ENCODE measurements at places on chromosomes 12 and 14.

DNA sequence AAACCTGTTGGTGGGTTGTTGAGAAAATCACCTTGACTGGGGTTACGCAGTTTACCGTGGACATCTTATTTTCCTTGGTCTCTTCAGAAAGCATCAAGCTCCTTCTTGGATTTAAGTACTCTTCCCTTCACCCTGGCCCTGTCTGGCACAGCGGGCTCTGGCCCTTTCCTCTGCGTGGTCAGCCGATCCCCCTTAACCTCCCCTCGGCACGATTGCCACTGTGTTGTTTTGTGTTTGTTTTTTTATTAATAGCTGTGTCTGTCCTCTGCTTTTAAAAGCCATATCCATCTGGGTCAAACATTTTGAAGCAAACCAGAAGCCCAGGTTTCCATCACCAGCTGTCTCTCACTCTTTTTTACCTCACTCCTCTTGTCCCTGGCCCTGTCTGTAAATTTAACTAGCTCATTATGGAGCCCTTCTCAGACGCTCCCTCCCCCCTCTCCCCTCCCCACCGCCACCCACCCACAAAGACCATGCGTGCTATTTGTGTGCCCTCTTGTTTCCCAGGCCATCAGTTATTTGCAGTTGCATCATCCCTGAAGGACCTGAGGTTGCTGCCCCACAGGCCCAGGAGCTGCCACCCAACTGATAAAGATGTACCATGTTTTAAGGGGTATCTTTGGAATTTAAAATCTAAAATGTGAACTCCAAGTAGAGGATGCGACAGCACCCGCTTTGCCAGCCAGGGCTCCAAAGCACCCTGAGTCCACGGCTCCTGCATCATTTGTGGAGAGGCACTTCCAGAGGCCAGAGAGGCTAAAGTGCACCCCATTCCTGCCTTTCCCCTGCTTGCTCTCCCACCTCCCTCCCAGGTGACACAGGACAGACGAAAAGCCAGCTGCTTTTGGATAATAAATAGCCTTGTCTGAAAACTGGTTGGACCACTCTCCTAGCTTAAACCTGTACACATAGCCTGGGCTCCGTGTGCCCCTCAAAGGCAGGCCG is 3.9 kb downstream of the BCL11B start:
- DNase-seq, result no peak

GRCh38 chr12:51386351-51386750 is 4.9 kb downstream of the GALNT6 start:
- no peak for DNase-seq

DNA sequence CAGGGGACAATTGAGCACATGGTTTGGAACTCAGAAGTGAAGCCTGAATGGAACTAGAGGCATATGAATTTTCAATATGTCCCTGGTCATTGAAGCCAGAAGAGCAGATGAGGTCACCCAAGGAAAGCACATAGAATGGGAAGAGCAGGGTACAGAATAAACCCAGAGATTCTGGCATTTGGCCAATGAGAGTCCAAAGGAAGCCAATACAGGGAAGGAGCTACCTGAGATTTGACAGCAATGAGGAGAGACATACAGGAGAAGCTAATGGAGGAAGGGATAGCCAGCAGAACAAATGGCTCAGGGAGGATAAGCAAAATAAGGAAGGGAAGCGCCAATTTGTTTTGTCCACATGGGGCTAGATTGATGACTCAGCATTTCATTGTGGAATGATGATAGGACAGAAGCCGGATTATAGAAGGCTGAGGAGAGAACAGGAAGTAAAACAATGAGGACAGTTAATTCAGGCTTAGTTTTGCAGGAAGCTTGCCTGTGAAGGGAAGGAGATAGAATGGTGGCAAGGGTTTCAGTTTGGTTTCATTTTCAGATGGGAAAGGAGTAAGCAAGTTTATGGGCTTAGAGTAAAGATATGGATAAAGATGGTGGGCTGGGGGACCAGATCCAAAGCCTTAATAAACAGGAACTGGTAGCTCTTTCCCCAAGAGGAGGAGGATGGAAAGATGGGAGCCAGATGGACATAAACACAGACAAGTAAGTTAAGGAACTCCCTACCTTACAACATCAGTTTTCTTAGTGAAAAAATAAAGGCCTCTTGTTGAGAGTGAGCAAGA is 3.2 kb upstream of the SPTSSA start:
- DNase-seq, result no peak

DNA sequence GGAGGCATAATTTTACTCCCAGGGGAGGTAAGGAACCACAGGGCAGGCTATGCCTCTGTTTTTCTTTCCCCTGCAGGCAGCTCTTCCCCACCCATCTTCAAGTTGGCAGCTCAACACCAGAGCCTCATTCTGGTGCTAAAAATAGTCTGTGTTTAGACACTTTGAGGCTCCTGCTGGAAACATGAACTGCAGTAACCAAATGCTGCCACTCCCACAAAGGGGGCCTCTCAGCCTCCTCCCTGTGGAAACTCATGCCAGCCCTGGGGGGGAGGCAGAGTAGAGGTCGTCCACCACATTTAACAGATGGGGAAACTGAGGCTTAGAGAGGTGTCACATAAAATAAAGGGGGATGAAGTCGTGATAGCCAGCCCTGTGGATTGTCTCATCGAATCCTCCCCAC is 61.4 kb downstream of the WSCD2 start:
- DNase-seq, result peak; percentile 59

GRCh38 chr12:46783871-46784270 is 41.9 kb downstream of the SLC38A4 start:
- DNase-seq, result no peak

GRCh38 chr12:55699471-55700055 is 8.1 kb downstream of the ITGA7 start:
- DNase-seq, result peak; percentile 57

DNA sequence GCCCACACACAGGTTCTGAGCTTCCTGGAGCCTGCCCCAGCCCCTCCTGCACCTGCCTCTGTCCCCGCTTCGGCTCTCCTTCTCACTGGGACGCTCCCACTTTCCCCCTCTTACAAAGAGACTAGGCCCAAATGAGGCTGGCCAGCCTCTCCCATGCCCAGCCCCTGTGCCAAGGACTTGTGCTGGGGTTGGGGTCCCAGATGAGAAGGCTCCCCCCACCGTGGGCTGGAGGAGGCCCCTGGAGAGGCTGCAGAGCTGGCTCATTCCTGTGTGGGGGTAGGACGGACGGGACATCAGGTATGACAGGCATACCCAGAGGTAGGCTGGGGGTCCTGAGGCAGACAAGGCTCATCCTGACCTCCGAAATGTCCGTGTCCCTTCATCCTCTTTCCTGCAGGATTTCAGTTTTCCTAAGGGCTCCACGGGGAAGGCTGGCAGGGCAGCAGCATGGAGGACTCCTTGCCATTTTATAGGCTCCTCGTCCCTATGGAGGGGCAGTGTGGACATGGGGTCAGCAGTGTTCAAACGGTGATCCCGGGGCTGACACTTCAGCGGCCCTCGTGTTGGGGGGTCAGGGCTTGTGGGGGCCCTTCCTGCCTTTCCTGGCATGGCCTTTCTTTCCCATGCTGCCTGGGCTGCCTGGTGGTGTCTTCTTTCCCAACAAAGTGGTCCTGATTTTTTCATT is 49.1 kb upstream of the MEG3 start:
- peak; percentile 77 for DNase-seq

DNA sequence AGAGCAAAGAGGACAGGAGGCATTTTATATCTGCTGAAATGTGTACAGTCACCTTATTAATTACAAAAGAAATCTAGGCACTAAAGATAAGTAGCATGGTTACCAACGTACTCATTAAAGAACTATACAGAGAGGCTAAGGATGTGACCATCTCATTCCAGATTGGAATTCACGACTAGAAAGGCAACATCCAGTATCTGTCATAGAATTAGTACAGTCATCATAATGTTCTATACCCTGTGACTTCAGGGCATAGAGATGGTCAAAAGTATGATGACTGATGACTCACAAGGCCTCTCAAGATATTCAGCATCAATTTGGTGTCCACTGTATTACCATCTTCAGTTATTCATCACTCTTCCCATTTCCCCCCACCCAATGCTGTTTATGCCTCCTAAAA is 144.0 kb upstream of the PLEKHG7 start:
- DNase-seq, result no peak

- no peak for DNase-seq
Observed at GRCh38 chr12:112303004-112303403, 79.2 kb downstream of the HECTD4 start.

- no peak for DNase-seq
Observed at GRCh38 chr12:546920-547845, 87.4 kb downstream of the B4GALNT3 start.

DNA sequence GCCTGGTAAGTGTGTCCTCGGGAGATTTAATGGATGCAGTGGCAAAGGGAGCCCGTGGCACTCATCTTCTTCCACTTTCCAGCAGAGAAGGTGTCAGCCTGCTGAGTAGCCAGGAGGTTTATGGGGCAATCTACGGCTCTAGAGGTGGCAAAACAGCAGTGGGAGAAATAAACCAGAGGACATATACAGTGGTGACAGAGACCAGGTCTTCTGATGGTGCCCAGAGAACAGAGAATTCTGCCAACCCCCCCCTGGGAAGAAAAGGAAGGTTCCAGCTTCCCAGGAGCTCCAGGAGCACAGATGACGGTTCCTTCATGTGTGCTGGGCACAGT is 43.0 kb downstream of the SMIM41 start:
- DNase-seq, result no peak

- DNase-seq, result no peak
Observed at GRCh38 chr12:127664901-127665300, 602.1 kb upstream of the TMEM132C start.

GRCh38 chr12:42468341-42468821 is 121.2 kb downstream of the PRICKLE1 start:
- DNase-seq, result no peak

GRCh38 chr14:70680748-70681147 is 39.0 kb downstream of the TTC9 start:
- DNase-seq, result no peak

DNA sequence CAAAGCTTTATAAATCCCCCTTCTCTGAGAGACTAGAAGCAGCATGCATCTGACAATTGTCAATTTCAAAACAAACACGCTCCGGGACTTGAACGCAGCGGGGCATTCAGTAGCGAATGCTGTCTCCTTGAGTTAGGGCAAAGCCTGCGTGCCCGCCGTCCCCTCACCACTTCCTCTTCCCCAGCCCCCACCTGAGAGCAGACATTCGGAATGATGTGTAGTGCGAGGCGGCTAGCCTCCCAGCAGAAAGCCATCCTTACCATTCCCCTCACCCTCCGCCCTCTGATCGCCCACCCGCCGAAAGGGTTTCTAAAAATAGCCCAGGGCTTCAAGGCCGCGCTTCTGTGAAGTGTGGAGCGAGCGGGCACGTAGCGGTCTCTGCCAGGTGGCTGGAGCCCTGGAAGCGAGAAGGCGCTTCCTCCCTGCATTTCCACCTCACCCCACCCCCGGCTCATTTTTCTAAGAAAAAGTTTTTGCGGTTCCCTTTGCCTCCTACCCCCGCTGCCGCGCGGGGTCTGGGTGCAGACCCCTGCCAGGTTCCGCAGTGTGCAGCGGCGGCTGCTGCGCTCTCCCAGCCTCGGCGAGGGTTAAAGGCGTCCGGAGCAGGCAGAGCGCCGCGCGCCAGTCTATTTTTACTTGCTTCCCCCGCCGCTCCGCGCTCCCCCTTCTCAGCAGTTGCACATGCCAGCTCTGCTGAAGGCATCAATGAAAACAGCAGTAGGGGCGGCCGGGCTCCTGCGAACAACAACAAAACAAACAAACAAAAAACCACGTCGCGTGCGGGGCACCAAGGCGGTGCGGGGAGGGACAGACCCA is 2.2 kb downstream of the PRMT8 start:
- no peak for DNase-seq

DNA sequence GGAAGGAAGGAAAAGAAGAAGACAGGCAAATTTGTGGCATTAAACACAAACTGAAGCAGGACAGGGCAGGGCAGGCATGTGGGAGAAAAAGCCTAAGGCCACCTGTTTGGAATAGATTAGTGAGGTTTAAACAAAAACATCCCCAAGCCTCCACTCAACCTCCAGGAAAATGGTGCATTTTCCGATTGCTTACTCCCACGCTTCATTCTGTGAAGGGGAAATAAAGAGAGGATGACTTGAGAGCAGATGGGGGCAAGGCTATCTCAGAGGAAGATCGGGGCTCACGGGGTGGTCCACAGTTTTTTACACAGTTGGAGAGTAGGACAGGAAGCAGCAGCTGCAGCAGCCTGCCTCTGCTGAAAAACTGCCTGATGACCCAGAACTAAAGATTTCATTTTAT is 250.9 kb downstream of the DUSP6 start:
- DNase-seq, result no peak

- DNase-seq, result no peak
Observed at GRCh38 chr12:26643532-26644315, 189.3 kb downstream of the ITPR2 start.

GRCh38 chr12:40947797-40948196 is 240.3 kb upstream of the PDZRN4 start:
- DNase-seq, result no peak

GRCh38 chr12:112381406-112381882 is 787 bp downstream of the HECTD4 start:
- DNase-seq, result no peak

- DNase-seq, result no peak
Observed at GRCh38 chr12:33047666-33048065, 151.1 kb upstream of the PKP2 start.

- no peak for DNase-seq
Observed at GRCh38 chr12:44875417-44875953, 630 bp downstream of the NELL2 start.

GRCh38 chr14:24903337-24903736 is 146.6 kb downstream of the STXBP6 start:
- no peak for DNase-seq

GRCh38 chr12:131773582-131774221 is 54.5 kb upstream of the MMP17 start:
- no peak for DNase-seq

GRCh38 chr12:108182096-108182495 is 53.0 kb downstream of the WSCD2 start:
- DNase-seq, result no peak

DNA sequence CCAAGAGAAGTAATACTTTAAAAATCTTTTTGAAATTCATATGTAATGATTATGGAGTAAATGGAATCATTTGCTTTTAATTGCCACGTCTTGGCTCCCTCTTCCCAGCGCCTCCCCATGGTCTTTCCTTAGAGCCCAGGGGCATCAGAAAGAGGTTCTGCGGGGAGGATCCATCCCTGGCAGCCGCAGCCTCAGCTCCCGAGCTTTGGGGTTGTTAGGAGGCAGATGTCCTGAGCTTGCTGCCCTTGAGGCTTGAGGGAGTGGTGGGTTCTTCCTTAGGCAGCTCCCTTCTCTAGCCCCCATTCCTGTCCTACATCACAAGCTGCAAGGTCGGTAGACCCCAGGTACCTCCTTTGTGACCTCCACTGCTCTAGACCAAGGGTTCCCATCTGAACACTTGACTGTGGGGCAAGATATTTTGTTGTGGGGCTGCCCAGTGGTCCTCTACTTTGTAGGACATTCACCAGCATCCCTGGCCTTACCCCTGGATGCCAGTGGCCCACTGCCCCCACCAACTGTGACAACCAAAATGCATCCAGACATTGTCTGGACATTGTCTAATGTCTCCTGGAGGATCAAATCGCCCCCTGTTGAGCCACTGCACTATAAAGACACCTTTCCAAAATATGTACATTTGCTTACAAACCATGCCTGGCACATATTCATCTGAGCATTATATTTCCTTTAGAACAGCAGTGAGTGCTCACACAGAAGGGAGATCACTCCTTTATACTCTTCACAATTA is 6.3 kb downstream of the PPP2R5C start:
- no peak for DNase-seq
